ENCODE measurements at places on chromosomes 1 and 21. TPM values are rescaled to one million over a fixed set of nuclear protein-coding genes. Genes with fewer than 3 reads are reported as not detected.

- H3K4me1 ChIP-seq = no peaks in the 10 kb centered on the region
- H3K4me3 ChIP-seq = no peak overlapping the region
- H3K27me3 ChIP-seq = no peaks in the 10 kb centered on the region
- DNase-seq = no peak
- H3K27ac ChIP-seq = no peak overlapping the region
Observed at GRCh38 chr1:21232044-21232443, 55.3 kb upstream of the EIF4G3 start.

DNA sequence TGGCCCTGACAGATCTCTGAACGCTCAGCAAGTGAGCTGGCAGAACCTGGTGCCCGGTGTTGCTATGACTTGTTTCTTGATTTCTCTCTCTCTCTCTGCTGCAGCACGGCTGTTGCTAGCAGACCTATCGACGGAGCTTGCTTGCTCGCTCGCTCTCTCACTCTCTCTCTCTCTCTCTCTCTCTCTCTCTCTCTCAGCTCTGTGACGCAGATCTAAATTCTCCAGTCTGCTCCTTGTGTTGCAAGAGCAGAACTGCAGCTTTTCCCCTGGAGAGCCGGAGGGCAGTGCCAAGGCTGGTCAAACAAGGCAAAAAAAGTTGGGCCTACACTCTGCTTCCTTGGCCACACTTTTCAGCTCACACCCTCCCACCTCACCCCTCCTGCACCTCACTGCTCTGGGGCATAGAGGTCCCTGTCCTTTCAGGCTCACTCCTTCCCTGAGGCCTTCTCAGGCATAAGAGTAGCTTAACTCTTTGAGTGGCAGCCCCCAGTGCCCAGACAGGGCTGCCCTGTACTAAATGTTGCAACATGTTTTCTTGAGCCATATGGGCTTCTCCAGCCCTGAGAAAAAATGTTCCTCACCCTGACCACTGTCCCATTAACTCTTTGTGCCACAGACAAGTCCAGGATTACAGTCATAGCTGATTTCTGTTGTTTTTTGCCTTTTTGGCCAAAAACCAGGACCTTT lies 72.2 kb downstream of the CD46 start:
- peak; percentile 89 for DNase-seq
- H3K4me1 ChIP-seq = peaks cover 51% of the 10 kb centered on the region
- H3K27me3 ChIP-seq = no peaks in the 10 kb centered on the region
- H3K36me3 ChIP-seq = no peaks in the 10 kb centered on the region
- H3K4me3 ChIP-seq = peak overlapping the region; percentile 92
- peak overlapping the region; percentile 99 for H3K27ac ChIP-seq

DNA sequence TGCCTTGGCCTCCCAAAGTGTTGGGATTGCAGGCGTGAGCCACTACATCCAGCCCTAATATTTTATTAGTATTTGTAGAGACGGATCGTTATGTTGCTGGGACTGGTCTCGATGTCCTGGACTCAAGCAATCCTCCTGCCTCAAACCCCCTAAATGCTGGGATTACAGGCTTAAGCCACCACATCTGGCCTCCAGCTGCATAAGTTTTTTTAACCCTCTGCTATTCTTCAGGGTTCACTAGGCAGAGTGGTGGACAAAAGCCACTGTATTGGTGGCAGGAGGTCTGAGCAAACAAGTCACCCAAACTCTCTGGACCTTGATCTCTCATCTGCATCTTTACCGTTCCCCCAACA lies 10.1 kb upstream of the CLIC4 start:
- H3K4me3 ChIP-seq = no peak overlapping the region
- H3K27me3 ChIP-seq = no peaks in the 10 kb centered on the region
- no peak overlapping the region for H3K27ac ChIP-seq
- no peaks in the 10 kb centered on the region for H3K36me3 ChIP-seq
- DNase-seq = no peak

DNA sequence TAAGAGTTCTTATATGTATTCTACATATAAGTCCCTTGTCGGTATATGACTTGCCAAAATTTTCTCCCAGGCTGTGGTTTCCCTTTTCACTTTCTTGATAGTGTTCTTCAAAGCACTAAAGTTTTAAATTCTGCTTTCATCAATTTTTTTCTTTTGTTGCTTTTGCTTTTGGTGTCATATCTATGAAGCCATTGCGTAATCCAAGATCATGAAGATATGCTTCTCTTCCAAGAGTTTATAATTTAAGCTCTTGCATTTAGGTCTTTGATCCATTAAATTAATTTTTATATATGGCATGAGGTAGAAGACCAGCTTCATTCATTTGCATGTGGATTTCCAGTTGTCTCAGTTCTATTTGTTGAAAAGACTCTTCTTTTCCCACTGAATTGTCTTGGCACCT lies 22.2 kb downstream of the DESI2 start:
- H3K27me3 ChIP-seq = no peaks in the 10 kb centered on the region
- no peak overlapping the region for H3K27ac ChIP-seq
- H3K4me3 ChIP-seq = no peak overlapping the region
- H3K4me1 ChIP-seq = no peaks in the 10 kb centered on the region

GRCh38 chr1:20508411-20508771 lies 440 bp upstream of the MUL1 start:
- peaks cover 2% of the 10 kb centered on the region for H3K4me1 ChIP-seq
- peak overlapping the region; percentile 91 for H3K4me3 ChIP-seq
- H3K27ac ChIP-seq = peak overlapping the region; percentile 80
- no peak for DNase-seq

- no peaks in the 10 kb centered on the region for H3K27me3 ChIP-seq
- H3K4me3 ChIP-seq = no peak overlapping the region
- H3K27ac ChIP-seq = no peak overlapping the region
Observed at GRCh38 chr21:15204970-15205286, 140.1 kb upstream of the NRIP1 start.

GRCh38 chr1:179034720-179035119 lies 9.0 kb downstream of the FAM20B start:
- no peak overlapping the region for H3K4me3 ChIP-seq
- H3K36me3 ChIP-seq = no peaks in the 10 kb centered on the region
- H3K27me3 ChIP-seq = no peaks in the 10 kb centered on the region

GRCh38 chr1:153883223-153883622 lies 39.5 kb downstream of the GATAD2B start:
- H3K36me3 ChIP-seq = no peaks in the 10 kb centered on the region
- H3K4me3 ChIP-seq = no peak overlapping the region
- no peaks in the 10 kb centered on the region for H3K27me3 ChIP-seq

- DNase-seq = no peak
- no peak overlapping the region for H3K4me3 ChIP-seq
- no peaks in the 10 kb centered on the region for H3K27me3 ChIP-seq
Observed at GRCh38 chr21:35024513-35024912, 24.6 kb downstream of the RUNX1 start.

DNA sequence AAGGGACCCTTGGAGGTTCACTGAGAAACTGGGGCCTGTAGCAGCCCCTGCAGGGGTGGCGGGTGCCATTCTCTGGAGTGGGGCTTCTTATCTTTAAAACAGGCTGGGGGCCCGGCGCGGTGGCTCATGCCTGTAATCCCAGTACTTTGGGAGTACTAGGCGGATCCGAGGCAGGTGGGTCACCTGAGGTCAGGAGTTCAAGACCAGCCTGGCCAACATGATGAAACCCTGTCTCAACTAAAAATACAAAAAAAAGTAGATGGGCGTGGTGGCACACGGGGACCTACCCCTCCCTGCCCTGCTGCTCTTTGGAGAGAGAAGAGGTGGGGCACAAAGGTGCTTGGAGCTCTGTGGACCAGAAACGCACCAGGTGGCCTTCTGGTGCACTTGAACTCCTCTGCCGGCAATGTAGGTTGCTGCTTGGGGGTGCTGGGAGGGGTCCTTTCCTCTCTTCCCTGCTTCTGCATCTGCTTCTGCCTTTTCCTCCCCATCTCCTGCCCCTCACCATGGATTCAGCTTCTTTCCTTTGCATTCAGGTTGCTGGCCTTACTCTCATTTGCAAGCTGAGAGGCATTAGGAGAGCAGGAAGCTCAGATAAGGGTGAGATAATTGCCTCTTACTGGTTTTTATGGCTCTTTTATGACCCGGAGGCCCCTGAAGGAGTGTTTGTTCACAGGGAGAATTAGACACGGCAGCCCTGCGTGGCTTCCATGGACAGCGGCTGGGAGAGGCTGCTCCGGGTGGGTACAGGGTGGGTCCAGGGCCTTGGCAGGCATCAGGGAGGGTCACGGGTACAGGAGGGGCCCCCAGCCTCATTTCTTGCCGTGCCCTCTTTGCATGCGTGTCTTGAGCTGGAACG lies 57.4 kb downstream of the ARHGEF10L start:
- H3K27ac ChIP-seq = no peak overlapping the region
- peaks cover 48% of the 10 kb centered on the region for H3K4me1 ChIP-seq
- H3K4me3 ChIP-seq = no peak overlapping the region
- H3K36me3 ChIP-seq = no peaks in the 10 kb centered on the region
- no peaks in the 10 kb centered on the region for H3K27me3 ChIP-seq
- DNase-seq = no peak

DNA sequence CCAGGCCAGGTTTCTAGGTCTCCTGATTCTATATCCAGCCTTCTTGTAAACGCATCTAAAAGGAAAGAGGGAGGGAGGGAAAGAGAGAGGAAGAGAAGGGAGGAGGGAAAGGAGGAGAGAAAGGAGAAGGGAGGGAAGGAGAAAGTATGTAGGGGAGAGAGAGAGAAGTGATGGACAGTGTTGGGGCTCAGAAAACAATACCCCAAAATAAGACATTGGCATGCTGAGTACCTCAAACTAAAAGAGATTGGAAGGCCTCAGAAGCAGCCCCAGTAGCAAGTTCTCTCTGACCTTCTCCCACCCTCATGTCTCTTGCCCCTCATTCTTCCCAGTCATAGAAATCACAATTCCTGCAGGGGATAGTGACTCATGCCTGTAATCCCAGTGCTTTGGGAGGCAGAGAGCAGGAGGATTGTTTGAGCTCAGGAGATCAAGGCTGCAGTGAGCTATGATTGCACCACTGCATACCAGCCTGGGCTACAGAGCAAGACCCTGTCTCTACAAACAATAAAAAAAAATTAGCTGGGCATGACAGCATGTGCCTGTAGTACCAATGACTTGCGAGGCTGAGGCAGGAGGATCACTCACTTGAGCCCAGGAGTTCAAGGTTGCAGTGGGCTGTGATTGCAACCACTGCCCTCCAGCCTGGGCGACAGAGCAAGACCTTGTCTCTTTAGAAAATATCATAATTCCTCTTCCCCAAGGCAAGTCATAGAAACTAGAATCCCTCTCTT lies 51.2 kb downstream of the DNTTIP2 start:
- DNase-seq = no peak
- H3K4me1 ChIP-seq = no peaks in the 10 kb centered on the region
- no peaks in the 10 kb centered on the region for H3K36me3 ChIP-seq
- no peak overlapping the region for H3K27ac ChIP-seq
- no peak overlapping the region for H3K4me3 ChIP-seq

- no peak overlapping the region for H3K27ac ChIP-seq
- no peaks in the 10 kb centered on the region for H3K4me1 ChIP-seq
- DNase-seq = no peak
- no peaks in the 10 kb centered on the region for H3K27me3 ChIP-seq
- H3K36me3 ChIP-seq = peaks cover 14% of the 10 kb centered on the region
Observed at GRCh38 chr21:28938726-28939125, 54.0 kb downstream of the LTN1 start.

GRCh38 chr21:19228226-19228625 lies 824.6 kb upstream of the TMPRSS15 start:
- no peaks in the 10 kb centered on the region for H3K36me3 ChIP-seq
- H3K27me3 ChIP-seq = no peaks in the 10 kb centered on the region
- H3K4me3 ChIP-seq = no peak overlapping the region
- no peaks in the 10 kb centered on the region for H3K4me1 ChIP-seq
- no peak overlapping the region for H3K27ac ChIP-seq

- no peak overlapping the region for H3K4me3 ChIP-seq
- H3K36me3 ChIP-seq = peaks cover 18% of the 10 kb centered on the region
- no peak for DNase-seq
- no peaks in the 10 kb centered on the region for H3K27me3 ChIP-seq
- no peaks in the 10 kb centered on the region for H3K4me1 ChIP-seq
Observed at GRCh38 chr1:179089827-179090482, 8.1 kb downstream of the TOR3A start.

- H3K36me3 ChIP-seq = no peaks in the 10 kb centered on the region
- H3K27ac ChIP-seq = no peak overlapping the region
- no peaks in the 10 kb centered on the region for H3K27me3 ChIP-seq
- no peak for DNase-seq
- H3K4me1 ChIP-seq = peaks cover 4% of the 10 kb centered on the region
Observed at GRCh38 chr21:34877485-34878128, 171.5 kb downstream of the RUNX1 start.

DNA sequence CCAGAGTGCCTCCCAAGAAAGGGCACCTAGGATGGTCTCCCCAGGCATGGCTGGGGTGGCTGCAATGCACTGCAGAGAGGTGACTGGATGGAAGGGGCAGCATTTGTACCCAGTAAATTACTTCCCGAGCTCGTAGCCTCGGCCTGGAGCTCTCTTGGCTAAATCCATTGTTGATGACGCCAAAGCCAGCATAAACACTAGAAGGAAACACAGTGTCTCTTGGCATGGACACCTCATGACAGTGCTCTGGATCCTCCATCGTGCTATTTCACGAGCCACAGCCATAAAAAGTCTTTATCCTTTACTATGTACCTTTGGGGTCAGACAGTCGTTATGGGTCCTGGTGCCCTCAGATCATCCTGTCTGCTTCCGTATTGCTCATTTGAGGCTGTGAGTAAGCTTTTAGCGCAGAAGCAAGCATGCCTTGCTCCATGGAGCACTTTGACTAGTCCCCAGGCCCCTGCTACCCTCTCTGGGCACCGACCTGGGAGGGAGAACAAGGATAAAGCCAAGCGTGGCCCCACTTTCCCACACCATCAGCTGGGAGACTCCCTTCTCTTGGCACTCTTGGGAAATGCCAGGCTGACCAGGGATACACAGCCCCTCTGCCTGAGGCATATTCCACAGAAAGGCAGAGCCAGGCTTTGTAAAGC lies 10.3 kb upstream of the PRELP start:
- H3K4me1 ChIP-seq = no peaks in the 10 kb centered on the region
- DNase-seq = no peak

DNA sequence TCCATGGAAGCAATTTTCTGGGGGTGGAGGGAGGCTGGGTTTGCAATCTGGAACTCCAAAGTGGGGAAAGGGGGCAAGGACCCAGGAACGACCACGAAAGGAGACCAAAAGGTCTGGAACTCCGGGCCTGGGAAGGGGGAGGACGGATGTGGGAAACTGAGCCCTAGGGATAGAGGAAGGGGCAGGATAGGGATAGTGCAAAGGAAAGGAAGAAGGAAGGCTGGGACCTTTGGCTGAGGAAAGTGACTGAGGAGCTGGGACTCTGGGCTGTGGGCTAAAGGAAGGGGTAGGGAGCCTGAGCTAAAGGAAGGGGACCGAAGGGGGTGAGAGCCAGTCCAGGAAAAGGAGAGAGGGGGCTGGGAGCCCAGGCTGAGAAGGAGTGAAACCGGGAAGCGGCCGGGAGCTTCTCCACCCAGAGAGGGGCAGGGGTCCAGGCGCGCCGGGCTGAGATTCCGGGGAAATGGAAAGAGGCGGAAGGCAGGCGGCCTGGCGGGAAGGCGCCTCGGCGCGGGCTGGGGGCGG lies 395 bp downstream of the SLC9A1 start:
- H3K27ac ChIP-seq = peak overlapping the region; percentile 71
- no peak for DNase-seq
- no peaks in the 10 kb centered on the region for H3K27me3 ChIP-seq
- H3K4me3 ChIP-seq = peak overlapping the region; percentile 63
- no peaks in the 10 kb centered on the region for H3K4me1 ChIP-seq

- H3K36me3 ChIP-seq = no peaks in the 10 kb centered on the region
- DNase-seq = peak; percentile 82
- no peaks in the 10 kb centered on the region for H3K4me1 ChIP-seq
- H3K4me3 ChIP-seq = peak overlapping the region; percentile 41
- no peak overlapping the region for H3K27ac ChIP-seq
- H3K27me3 ChIP-seq = no peaks in the 10 kb centered on the region
Observed at GRCh38 chr21:25561668-25562641, 45.3 kb downstream of the MRPL39 start.

Gene CFH
- 99.3 TPM for total RNA-seq

Gene VASH2
- total RNA-seq = 0.57 TPM

Gene OR2L5
- total RNA-seq = not detected

Gene SLAMF9
- not detected for total RNA-seq

Gene FLVCR1
- total RNA-seq = 6.8 TPM

Gene LRP8
- 6.9 TPM for total RNA-seq

Gene MRPL37
- 47.4 TPM for total RNA-seq

Gene DNAJC28
- 2.2 TPM for total RNA-seq

Gene SPTA1
- 0.28 TPM for total RNA-seq
